ENCODE measurements at places on chromosomes 13 and 19.

DNA sequence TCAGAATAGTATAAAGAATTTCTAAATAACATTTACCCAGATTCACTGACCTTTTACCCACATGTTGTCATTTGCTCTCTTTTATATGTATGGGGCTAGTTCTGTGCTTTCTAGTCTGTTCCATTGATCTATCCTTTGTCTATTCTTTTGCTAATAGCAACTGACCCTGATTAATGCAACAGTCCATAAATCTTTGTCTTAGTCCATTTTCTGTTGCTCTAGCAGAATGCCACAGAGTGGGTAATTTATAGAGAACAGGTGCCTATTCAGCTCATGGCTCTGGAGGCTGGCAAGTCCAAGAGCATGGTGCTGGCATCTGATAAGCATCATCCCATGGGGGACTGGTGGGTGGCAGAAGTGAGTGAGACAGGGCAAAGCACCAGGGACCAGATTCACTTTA lies 52.1 kb downstream of the LHFPL6 start:
- no peak for DNase-seq

- DNase-seq = no peak
Measured at GRCh38 chr13:40273253-40274025, 393.0 kb downstream of the FOXO1 start.

- DNase-seq = no peak
Measured at GRCh38 chr19:34964598-34964997, 569 bp upstream of the ZNF792 start.

DNA sequence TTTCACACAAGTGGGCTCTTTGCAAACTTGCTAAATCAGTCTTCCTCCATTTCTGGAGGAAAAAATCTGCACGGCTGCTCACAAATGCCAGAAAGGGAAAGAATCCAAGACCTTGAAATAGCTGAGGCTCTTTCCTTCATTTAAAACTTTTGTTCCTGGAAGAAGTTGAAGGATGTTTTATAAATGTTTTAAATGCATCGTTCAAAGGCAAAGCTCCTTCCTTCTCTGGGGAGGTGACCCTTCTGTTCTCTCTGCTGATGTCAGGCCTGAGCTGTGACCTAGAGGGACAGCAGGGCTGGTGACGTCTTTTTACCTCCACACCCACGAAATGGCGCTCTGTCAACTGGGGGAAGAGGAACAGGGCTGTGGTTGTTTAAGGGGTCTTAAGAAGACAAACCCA lies 376.4 kb upstream of the ZNF507 start:
- no peak for DNase-seq

DNA sequence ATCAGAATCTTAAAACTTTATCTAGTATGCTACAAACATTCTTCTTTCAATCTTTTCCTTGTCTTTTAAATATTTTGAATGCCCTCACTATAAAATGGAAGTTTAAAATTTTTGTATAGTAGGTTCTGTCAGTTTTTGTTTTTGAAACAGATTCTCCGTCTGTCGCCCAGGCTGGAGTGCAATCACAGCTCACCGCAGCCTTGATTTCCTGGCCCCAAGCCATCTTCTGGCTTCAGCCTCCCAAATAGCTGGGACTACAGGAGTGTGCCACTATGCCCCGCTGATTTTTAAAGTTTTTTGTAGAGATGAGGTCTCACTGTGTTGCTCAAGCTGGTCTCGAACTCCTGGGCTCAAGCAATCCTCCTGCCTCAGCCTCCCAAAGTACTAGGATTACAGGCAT lies 20.7 kb downstream of the PHF11 start:
- no peak for DNase-seq

DNA sequence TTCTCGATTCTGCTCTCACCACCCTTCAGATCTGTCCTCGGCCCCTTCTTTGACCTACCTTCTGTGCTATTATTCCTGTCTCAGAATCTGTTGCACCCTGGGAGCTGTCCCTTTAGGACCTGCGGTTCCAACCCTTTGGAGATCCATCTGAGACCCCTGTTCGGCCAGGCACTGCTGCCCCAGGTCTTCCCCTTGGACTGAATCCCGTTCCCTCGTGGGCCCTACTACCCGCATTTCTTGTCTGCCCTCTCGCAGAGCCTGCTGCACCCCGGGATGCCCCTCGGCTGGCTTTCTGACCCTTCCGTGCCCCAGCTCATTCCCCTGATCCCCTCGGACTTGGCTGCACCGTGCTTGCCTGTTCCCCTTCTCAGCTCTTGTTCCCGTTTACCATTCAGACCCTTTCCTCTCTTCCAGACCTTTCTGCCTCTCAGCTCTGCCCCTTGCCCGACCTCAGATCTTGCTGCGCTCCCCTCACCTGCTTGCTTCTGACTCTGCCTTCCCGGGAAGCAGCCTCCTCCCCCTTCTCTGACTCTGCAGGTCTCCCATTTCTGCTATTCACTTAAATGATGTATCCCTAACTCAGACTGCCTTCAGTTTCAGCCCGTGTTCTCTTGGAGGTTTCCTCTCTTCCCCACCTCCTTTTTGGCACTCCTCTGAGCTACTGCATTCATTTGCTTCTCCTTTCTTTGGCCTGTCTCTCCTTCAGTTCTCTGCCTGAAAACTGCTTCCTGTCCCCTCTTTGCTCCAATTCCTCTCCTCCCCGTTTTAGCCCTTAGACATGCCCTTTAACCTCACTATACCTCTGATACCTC lies 1.1 kb downstream of the ARHGAP35 start:
- DNase-seq = peak; percentile 62

- DNase-seq = no peak
Measured at GRCh38 chr19:33463199-33463598, 58.4 kb downstream of the PEPD start.

DNA sequence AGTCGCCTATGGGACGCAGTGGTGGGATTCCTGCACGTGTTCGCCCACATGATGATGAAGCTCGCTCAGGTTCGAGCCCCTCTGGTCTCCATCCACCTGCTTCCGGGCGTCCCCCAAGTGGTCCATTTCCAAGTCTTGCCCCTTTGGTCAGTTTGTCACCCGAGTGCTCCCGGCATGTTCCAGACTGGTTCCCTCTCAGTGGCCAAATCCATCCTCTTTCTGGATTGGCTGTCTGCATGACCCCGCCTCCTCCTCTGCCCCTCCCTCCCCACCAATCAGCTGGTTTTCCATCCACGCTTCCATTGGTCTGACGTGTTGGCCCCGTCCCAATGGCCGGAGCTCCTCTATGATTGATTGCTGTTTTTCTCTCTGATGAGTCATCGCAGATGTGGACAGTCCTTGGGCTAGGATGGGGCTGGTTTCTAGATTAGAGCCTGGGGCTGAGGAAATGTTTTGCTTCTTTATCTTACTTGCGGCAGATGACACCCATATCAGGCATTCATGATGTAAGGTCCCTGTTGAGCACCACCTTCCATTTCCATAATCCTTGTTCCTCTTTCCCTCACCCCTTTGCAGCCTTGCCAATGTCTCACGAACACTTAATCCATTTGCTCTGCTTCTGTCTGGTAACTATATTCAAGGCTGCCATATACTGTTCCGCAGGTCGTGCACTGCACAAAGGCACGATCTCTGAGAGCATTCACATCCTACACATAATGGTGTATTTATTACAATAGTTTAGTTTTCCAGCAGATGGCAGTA lies 73.8 kb downstream of the MAP4K1 start:
- peak; percentile 77 for DNase-seq

DNA sequence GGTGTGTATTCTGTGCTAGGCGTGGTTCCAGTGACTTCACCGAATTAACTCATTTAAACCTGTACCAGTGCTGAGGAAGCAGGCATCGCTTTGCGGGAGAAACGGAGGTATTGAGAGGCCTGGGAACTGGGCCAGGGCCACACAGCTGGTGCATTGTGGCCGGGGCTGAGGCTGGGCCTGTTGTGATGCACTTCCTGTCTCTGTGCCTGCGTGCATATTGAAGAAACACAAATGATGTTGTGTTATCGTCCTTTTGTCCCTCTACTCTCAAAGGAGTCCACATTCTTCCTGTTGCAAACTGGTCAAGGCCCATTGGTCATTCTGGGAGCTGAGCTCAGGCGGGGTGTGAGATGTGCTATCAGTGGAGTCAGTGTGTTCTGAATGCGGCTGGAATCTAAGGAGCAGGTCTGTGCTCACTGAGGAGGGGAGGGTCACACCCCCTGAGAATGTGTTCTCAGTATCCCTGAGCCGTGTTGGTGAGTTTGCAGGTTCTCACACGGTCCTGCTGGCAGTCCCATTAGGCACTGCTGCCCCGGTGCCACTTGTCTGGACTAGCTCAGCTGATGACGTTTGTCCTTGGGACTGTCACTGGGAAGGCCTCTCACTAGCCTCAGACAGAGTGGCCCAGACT lies 62.1 kb downstream of the ARHGEF7 start:
- peak; percentile 28 for DNase-seq

GRCh38 chr13:28705461-28706083 lies 13.2 kb downstream of the SLC46A3 start:
- no peak for DNase-seq

- no peak for DNase-seq
Measured at GRCh38 chr19:34320277-34320676, 44.7 kb upstream of the GPI start.

- DNase-seq = no peak
Measured at GRCh38 chr13:81738364-81738763, 1397.4 kb upstream of the SPRY2 start.

GRCh38 chr13:97026531-97027161 lies 32.4 kb upstream of the OXGR1 start:
- no peak for DNase-seq

DNA sequence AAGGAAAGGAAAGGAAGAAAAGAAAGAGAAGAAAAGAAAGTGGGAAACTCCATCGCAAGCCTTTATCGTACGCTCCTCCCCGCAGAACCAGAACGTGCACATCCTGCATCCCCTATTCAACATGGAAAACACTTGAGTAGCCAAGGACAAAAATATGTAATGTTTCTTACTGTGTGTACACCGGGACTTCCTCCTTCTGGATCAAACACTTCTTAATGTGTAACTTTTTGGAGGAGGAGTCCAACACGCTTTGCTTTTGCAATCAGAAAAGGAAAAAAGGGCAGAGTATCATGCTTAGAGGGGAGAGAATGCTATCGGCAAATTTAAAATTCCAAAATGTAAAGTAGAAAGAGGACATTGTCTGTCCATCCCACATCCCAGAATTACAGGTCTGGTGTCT lies 7.8 kb upstream of the SHFL start:
- DNase-seq = no peak

DNA sequence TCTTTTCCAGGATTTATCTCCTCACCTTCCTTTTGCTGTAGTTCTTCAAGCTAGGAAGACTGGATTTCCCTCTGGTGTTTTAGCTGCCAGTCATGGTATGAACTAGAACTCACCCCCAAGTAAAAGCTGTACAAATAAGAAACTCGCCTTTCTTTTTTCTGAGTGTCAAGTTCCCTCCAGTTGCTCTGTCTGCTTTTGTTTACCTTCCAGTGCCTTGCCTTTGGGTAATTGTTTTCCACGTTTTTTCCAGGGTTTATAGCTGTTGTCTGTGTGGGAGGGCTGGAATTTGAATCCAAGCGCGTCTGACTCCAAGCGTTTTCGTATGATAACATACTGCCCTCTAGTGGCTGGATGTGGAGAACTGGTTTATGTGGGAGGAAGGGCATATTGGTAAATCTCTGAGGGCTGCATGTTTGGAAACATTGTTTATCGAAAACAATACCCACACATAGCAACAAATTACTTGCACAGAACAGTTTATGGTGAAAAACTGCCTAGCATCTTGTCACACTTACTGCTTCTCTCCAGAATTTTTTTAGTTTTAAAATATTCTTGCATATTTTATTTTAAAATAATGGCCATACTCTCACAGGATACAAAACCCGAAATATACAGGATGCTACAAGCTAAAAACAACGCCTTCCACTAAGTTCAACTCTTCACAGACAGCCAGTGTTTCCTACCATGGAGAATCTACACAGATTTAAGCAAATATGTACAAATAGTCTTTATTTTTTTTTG lies 19.2 kb downstream of the RCN3 start:
- peak; percentile 86 for DNase-seq

DNA sequence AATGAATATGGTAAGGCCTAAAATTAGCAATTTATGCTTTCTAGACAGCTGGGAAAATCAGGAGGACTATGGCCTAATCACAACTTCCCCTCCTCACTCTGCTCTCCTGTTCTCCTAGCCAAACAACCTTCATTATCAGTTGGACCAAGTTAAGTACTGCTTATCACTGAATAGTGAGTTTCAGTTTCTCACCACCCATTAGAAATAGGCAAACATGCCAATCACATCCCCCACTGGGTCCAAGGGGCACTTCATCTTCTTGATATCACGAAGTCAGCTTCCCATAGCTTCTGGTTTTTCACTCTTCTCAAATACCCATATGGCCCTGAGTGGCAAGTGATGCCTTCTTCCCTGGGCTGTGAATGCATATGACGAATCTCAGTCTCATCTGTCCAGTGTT lies 689.6 kb downstream of the SLITRK5 start:
- no peak for DNase-seq

GRCh38 chr19:52034051-52034728 lies 6.0 kb upstream of the ZNF614 start:
- DNase-seq = no peak

DNA sequence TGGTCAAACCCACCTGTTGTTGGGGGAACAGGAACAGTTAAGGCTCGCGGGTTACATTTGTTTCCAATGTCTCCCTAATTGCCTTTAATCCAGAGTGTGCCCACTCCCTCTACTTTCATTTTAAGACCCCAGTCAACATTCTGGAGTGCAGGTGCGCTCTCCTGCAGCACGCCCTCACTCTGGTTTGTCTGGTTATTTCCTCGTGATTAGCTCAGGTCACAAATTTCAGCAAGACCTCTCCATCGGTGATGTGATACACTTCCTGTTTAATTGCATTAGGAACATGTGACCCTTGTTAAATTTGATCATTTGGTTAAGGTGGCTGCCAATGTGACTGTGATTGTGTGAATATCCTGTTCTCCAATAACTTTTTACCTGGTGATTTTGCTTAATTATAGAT lies 53.0 kb downstream of the TEX29 start:
- no peak for DNase-seq

GRCh38 chr19:51029718-51030117 lies 3.3 kb upstream of the KLK11 start:
- DNase-seq = no peak

DNA sequence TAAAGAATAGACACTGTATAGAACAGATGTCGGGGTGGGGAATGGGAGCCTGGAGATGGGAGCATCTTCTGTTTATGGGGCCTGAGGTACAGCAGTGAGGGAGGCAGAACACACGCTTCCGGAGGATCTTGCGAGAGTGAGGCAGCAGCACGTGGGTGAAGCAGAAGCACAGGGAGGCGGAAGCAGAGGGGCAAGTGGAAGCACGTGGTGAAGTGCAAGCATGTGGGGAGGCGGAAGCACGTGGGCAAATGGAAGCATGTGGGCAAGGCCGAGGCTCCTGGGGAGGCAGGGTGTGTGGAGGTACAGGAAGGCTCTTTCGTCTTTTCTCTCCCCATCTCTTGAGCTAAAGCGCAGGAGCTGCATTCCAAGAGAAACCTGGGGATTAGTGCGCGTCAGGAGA lies 198.4 kb downstream of the ATP8A2 start:
- no peak for DNase-seq

Measured in ascending aorta (tissue), 2 donors.